ENCODE measurements at places on chromosomes 5 and 9.

- no peak for DNase-seq
These were observed 129.9 kb upstream of the RPS23 start for GRCh38 chr5:82408033-82408432.

- DNase-seq: peak; percentile 68
These were observed 166.4 kb upstream of the PIK3R1 start for GRCh38 chr5:68049053-68049713.

GRCh38 chr5:137346281-137346680 is 152.8 kb downstream of the SPOCK1 start:
- DNase-seq: no peak

DNA sequence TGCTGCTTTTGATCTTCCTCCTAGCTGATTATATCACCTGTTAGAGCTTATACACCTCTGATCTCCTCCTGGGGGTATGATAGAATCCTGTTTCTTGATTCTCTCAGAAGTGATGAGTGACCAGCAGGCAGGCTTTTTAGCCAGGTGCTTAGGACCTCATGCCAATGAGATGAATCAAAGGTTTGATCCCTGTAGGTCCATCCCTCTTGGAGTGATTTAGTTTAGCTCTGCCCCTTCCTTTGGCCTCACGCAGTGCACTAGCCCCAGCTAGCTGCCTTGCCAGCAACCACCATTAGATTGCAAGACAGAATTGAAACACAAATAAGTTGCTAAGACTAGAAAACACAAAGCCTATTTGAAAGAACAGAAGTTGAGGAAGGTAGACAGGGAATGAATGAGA is 84.4 kb downstream of the ZSWIM6 start:
- no peak for DNase-seq

DNA sequence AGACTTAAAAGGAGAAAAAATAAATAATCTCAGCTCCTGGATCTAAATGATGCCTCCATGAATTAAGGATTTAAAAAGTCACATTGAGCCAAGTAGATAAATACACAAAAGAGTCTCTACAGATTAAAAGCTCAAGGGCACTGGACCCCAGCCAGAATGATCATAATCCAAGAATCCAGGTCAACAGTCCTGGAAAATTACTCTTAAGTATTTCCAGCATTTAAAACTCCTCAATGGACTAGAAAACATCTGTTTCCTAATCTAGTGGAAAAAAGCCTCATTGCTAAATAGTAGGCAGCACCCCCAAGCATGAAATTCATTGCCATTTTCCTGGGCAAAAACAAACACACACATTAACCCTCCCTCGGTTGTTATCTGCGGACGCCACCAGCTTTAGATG is 96.8 kb downstream of the FRMD3 start:
- no peak for DNase-seq

- DNase-seq: peak; percentile 70
These were observed 66.4 kb downstream of the MACROH2A1 start for GRCh38 chr5:135332519-135333150.

DNA sequence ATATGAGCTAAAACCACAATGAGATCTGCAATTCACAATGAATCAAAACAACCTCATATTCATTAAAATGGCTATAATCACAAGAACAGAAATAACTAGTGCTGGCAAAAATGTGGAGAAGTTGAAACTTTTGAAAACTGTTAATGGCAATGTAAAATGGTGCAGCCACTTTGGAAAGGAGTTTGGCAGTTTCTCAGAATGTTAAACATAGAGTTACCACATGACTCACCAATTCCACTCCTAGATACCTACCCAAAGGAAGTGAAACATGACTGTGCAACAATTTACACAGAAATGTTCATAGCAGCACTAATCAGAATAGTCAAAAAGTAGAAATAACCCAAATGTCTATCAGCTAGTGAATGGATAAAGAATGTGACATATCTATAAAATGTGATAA is 862.2 kb downstream of the DTWD2 start:
- DNase-seq: peak; percentile 57

All from fibroblast of upper back skin (primary cell).